CD4-positive, alpha-beta T cell treated with Interleukin-10 for 1 hour (primary cell): ENCODE measurements at places on chromosomes 3 and 15.

- DNase-seq = no peak
Measured at GRCh38 chr15:77840991-77841775, 208.5 kb upstream of the LINGO1 start.

- DNase-seq = no peak
Measured at GRCh38 chr15:59283717-59284391, 77.2 kb downstream of the LDHAL6B start.

DNA sequence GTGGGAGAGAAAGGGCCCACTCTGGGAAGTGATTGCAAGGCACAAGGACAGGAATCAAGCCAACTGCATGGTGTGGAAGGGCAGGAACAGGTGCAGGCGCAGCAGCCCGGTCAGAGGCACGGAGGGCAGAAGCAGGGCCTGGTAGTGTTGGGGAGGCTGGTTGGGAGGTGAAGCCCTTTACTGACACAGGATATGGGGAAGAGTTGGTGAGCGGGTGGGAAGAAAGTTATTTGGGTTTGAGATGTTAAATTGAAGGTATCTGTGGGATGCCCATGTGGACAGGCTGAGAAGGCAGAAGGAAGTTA is 83.6 kb upstream of the ABHD2 start:
- DNase-seq = no peak

- no peak for DNase-seq
Measured at GRCh38 chr3:197195326-197195725, 103.1 kb downstream of the DLG1 start.

- no peak for DNase-seq
Measured at GRCh38 chr15:73573037-73573436, 60.2 kb downstream of the NPTN start.

DNA sequence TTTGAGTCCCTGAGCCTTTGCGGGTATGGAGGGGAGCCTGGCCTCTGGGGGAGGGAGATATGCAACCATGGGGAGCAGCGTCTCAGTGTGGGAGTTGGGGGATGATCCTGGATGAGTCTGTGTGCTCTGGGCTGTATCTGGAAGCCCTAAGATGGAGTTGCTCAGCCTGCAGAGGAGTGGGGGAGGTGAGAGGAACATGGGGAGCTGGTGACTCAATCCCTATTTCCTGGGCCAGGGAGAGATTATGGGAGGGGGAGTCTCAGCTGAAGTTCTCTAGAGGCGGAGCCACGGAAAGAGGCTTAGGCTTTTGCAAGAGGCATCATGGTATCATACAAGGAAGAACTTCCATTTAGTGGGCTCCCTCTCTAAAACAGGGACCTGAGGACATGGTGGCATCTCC is 59.5 kb upstream of the TMEM115 start:
- DNase-seq = no peak
